ENCODE measurements at places on chromosomes 1 and 21.
A peak's percentile ranks its signal among the peaks of the same experiment; 100 is the strongest.

DNA sequence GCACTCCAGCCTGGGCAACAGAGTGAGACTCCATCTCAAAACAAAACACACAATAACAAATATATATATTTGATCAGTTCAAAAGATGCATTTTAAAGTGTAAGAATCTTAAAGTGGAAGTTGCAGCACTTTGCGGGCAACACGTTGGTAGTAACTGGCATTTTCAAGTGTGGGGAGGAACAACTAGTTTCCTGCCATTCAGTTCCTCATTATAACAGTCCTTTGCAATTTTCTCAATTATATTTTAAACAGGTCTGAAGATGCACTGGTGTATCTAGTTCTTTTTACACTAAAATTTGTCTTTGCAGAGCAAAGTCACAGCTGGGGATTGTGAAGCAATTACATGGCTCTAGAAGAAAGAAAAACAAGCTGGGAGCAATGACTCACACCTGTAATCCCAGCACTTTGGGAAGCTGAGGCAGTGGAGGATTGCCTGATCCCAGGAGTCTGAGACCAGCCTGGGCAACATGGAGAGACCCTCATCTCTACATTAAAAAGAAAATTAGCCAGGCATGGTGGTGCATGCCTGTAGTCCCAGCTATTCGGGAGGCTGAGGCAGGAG is 25.3 kb downstream of the RRAGC start:
- DNase-seq = no peak

DNA sequence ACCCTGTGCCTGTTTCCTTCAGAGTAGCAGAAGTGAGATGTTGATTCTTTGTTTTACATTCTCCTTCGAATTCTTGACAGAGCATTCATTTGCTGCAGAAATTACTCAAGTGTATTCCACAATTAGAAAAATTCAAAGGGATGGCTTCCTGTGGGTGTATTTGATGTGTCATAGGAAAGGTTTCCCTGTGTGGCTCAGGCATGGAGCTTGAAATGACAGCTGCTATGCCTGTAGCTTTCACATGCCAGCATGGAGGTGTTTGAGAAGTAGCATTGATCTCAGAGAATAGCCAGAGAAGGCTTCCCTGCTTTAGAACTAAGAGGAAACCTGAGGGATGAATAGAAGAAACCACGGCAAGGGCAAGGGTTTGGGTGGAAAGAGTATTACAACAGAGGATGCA is 317.2 kb upstream of the DEPDC1 start:
- DNase-seq = no peak

GRCh38 chr21:19566975-19567374 is 1163.4 kb upstream of the TMPRSS15 start:
- no peak for DNase-seq

GRCh38 chr21:31220575-31220974 is 123.5 kb downstream of the TIAM1 start:
- peak; percentile 37 for DNase-seq

GRCh38 chr1:35544976-35545375 is 12.2 kb downstream of the KIAA0319L start:
- DNase-seq = no peak

GRCh38 chr21:32403201-32403777 is 9.2 kb upstream of the EVA1C start:
- DNase-seq = peak; percentile 86

- no peak for DNase-seq
Observed at GRCh38 chr1:42952303-42953001, 6.2 kb downstream of the SLC2A1 start.

- no peak for DNase-seq
Observed at GRCh38 chr1:44790968-44791801, 3.2 kb upstream of the BEST4 start.

DNA sequence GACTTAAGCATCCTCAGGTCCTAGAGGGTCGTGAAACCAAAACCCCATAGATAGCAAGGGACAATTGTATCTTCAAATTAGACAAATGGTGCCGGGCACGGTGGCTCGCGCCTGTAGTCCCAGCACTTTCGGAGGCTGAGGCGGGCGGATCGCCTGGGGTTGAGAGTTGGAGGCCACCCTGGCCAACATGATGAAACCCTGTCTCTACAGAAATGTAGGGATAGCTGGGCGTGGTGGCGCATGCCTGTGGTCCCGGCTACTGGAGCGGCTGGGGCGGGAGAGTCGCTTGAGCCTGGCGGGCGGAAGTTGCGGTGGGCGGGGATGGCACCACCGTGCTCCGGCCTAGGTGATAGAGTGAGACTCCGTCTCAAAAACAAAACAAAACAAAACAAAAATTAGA is 780.6 kb downstream of the BRINP3 start:
- no peak for DNase-seq

GRCh38 chr1:184291701-184292100 is 95.1 kb upstream of the C1orf21 start:
- DNase-seq = no peak

GRCh38 chr1:46401964-46402626 is 8.0 kb downstream of the FAAH start:
- peak; percentile 93 for DNase-seq

GRCh38 chr21:32918478-32919120 is 107.1 kb upstream of the OLIG2 start:
- no peak for DNase-seq

DNA sequence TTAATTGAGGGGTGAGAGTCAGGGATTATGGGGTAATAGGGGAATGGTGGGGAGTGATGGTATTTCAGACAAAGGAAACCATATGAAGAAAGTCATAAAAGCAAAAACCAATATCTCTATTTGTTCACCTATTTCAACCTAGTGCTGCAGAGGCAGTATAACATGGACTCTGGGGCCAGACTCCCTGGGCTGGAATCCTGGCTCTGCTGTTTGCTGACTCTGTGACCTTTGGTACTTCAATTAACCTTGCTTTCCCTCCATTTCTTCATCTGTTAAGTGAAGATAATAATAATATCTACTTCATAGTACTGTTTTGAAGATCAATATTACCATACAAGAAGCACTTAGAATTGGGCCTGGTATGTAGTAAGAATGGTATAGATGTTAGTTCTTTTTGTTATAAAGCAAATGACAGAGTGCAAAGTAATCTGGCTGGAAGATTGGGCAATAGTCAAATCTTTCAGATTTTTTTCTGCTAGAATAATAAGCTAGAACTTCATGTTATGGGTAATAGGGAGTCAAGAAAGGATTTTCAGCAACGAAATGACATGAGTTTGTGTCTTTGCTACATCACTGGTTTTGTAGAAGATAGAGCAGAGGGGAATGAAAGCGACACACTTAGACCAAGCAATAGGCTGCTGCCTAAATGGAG is 9.0 kb downstream of the EPHX4 start:
- no peak for DNase-seq

DNA sequence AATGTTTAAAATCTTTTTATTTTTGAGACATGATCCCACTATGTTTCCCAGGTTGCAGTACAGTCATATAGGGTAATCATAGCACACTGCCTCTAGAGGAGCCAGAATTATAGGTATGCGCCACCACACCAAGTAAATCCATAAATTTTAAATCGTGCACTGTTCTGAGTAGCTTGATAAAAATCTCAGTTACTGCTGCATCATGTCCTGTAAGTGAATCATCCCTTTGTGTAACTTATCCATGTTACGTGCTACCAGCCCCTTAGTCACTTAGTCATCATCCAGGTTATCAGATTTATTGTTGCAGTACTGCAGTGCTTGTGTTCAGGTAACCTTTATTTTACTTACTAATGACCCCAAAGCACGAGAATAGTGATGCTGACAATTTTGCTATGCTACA is 1770.9 kb downstream of the BRINP3 start:
- DNase-seq = no peak

DNA sequence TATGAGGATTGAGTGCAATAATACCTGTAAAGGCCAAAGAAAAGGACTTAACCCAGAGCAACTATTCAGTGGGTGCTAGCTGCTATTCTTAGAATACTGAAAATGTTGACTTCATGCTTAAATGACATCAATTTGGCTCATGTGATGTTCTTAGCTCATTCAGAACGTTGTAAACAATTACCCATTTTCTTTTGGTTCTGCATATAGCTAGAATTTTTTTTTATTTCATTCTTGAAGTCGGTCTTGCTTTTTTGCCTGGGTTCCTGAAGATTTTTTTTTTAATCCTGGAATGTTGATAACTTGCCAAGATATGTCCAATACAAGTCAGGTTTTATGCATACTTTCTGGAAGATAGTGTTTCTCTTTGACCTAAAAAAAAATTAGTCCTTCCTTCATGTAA is 772.0 kb downstream of the LTN1 start:
- no peak for DNase-seq

DNA sequence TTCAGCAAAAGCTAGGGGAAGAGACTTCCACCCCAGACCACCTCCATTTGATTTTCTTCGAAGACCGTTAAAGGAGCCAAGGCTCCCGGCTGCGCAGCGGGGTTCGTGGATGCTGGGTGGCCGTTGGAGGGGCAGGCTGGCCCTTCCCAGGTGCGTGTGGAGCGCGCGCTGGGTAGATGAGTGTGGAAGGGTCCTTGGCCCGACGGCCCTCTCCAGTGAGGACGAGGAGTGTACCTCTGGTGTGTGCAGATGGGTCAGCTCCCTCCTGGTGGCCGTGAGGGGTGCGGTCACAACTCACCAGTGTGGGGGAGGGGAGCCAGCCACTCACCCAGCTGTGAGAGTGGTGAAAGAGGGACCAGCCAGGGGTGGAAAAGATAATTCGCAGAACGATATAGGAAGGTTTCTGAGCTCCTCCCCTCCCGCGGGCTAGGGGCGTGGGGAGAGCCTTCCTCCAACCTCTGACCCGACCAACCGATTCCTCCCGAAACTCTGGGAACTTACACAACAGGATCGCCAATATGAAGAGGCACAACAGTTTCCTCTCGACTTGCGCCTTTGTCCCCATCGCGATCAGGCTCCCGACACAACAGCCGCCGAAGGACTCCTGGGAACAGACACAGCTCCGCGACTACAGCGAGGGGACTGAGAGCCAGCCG is at the start of gene F11R:
Gene F11R (minus strand): TSS at position 644 of the 656 bp plus-strand sequence. CDS start 79 bp downstream, at position 565.
- DNase-seq = peak; percentile 34

GRCh38 chr1:242017580-242018233 is 18.8 kb upstream of the MAP1LC3C start:
- peak; percentile 87 for DNase-seq

DNA sequence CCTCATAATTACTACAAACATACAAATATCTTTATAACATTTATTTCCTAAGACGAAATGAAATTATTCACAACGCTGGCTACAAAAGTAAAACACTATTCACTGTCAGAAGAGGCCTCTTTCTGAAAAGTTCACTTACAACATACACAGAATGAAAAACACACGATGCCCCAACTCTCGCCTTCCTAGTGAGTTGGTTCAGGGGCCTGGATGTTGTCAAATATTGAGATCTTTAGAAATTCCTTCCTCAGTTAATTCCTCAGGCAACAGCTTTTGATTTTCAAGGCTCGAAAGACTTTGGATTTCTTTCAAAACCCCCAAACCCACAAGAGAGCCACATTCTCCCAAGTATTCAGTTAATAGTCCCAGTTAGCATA is 14.2 kb upstream of the KCNE1 start:
- DNase-seq = peak; percentile 20

GRCh38 chr1:94093996-94094395 is 27.0 kb downstream of the ABCA4 start:
- DNase-seq = no peak

GRCh38 chr21:44626673-44627143 is at the start of gene KRTAP10-9:
Gene KRTAP10-9, plus strand, starts transcription at chr21:44627093. Its CDS starts 79 bp downstream, at chr21:44627172.
- DNase-seq = no peak

DNA sequence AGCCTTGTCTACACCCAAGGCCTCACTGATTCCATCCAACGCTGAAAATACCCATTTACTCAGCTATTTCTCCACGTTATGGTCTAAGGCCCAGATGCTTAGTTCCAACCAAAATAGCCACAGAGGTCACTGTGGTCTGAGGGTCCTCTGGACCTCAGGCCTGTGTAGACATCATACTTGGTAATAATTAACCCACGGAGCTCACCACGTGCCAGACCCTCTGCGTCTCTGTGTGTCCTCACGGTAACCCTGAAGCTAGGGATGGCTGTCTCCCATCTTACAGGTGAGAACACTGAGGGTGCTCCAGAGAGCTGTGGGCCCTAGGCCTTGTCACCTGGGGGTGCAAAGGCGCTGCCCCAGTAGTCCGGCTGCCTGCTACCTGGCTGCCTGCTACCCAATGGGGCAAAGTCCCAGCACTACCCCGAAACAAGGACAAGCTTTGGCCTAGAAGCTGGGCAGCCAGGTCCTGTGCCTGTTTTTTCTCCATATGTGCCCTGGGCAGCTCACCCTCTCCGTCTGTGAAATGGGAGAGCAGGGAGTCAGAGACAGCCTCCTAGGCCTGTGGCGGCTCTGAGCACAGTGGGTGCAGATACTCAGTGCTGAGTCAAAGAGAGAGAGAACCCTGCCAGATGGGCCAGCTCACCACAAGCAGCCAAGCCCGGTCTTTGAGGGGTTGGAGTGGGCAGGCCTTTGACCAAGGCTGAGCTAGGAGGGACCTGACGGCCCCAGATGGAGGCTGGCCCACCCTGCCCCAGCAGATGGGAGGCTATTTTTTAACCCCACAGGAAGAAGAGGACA is 17.0 kb upstream of the RUNX3 start:
- DNase-seq = peak; percentile 72
